ENCODE measurements at places on chromosomes 5 and 9.

GRCh38 chr5:145497052-145497451 lies 338.1 kb downstream of the PRELID2 start:
- no peak for DNase-seq

GRCh38 chr5:36298552-36298951 lies 3.1 kb downstream of the RANBP3L start:
- no peak for DNase-seq

DNA sequence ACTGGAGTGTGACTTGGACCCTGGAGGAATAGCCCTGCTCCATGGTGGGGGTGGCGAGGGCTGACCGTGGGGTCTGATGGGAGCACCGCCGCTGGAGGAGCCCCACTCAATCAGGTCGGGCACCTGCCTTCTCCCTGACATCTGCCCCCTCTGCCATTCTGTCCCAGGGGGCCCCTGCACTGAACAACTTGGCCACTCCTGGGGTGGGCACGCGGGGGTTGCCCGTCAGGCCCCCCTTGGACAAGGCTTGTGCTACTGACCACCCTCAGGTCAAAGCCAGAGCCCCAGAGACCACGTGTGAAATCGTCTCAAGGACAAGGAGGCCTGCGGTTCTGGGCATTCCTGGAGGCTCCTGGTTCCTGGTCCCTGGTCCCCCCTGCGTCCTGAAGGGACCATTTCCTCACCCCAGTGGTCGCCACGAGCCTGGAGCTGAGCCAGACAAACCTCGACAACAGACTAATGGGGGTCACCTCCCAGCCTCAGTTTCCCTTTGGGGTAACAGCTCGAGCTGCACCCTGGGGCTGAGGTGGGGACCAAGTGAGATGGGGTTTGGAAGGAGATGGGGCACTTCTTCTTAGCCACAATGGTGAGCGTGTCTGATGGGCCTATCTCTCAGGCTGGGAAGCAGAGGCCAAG lies 73.4 kb upstream of the RNU6ATAC start:
- no peak for DNase-seq

GRCh38 chr5:73135429-73136054 lies 15.2 kb downstream of the TMEM171 start:
- no peak for DNase-seq

- no peak for DNase-seq
These were observed 177.2 kb upstream of the MAP3K1 start for GRCh38 chr5:56638061-56638621.

GRCh38 chr9:96395964-96396363 lies 12.5 kb upstream of the SLC35D2 start:
- DNase-seq, result no peak

DNA sequence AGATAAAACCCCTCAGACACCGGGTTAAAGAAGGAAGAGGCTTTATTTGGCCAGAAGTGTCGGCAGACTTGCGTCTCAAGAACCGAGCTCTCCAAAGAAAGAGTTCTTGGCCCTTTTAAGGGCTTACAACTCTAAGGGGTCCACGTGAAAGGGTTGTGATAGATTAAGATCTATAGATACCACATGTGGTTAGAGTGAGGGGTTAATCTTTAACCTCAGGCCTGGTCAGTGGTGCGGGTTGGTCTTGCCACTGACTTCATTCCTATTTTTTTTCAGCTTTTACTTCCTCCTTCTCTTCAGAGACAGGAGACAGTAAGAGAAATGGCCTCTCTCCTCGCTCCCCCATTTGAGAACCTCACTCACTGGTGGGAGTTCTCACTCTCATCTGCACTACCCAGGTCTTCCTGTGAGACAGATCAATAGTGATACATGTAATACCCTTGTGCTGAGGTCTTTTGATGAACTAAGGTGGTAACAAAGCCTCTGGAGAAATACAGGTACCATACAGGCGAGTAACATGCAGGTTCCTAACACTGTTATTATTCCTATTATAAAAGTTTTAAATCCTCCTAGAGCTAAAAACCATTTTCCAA lies 52.4 kb upstream of the COX7C start:
- no peak for DNase-seq

- no peak for DNase-seq
These were observed 178.8 kb upstream of the KIF2A start for GRCh38 chr5:62127098-62127736.

DNA sequence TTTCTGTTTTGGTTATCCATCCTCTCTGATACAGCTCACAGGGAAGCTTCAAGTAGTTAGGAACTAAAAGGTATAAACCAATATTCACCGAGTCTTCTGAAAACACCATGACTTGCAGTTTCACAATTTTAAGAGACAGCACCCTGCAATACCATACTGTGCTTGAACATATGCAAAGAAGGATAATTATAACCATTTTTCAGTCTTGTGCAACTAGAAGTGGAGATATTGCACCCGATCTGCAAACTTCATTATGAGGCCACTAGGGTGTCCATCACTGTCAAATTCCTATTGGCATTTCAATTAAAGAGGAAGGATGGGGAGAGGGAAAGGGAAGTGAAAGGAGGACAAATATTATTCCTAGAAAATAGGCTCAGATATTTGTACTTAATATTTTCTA lies 32.4 kb upstream of the CEP120 start:
- DNase-seq, result no peak

GRCh38 chr5:139683295-139684271 lies 35.4 kb downstream of the CXXC5 start:
- DNase-seq, result no peak

GRCh38 chr9:87556039-87556438 lies 58.4 kb downstream of the DAPK1 start:
- DNase-seq, result no peak

DNA sequence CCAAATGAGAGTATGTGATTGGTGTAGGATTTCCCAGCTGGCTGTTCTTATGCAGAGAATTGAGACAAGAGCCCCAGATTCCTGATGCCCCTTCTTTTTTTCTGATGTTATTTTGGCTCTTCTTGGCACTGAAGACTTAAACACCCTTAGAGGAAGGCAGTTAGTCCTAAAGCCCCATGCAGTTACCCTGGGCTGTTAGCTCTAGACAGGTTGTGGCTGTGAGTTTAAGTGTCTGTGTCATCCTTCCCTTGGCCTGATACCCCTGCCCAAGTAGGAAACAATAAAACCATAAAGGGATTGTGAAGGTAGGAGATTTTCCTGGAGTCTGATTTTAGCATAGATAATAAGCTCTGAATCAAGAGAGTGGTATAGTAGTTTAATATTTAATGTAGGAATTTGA lies 13.2 kb downstream of the TNPO1 start:
- DNase-seq, result no peak

- no peak for DNase-seq
These were observed 94.1 kb downstream of the JMY start for GRCh38 chr5:79330071-79330470.

GRCh38 chr5:143055596-143056338 lies 285.6 kb downstream of the ARHGAP26 start:
- DNase-seq, result no peak

GRCh38 chr9:127700594-127701255 lies 6.1 kb upstream of the CFAP157 start:
- DNase-seq, result no peak

- DNase-seq, result no peak
These were observed 60.6 kb upstream of the S1PR3 start for GRCh38 chr9:88930716-88931115.

DNA sequence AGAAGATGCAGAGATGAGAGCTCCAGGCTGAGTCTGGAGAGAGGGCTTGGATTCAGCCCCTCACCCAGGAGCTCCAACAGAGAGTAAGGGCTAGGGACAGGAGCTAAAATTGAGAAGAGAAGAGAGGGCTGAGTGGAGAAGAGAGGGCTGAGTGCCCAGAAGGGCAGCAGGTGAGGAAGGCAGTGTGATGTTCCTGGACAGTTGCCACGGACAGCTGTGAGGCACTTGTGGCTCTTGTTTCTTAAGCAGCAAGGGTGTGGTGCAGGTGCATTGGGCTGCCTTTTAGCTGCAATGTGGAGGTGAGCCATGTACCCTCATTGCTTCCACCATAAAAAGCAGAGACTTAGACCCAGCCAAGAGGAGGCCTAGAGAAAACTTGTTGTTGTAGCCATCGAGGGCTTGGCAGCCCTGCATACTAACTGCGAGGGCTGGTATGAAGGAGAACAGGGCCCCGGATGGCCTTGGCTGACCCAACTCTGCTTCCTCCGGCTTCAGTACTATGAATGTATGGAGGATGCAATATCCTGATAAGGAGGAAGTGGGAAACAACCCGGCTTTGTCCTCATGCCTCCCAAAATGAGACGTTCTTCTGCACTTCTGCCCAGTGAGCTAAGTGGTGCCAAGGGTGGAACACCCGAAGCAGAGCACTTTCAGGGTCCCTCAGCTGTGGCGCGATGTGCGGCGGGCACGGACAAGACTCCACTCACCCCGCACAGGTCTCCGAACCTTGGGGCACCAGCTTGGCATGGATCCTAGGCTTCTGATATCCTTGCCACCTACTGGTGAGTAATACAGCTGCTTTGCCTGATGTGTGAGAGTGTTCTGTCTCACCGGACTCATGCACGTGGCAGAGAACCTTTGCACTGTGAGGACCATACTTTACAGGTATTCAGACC lies 65.2 kb downstream of the LRRC70 start:
- DNase-seq, result no peak

DNA sequence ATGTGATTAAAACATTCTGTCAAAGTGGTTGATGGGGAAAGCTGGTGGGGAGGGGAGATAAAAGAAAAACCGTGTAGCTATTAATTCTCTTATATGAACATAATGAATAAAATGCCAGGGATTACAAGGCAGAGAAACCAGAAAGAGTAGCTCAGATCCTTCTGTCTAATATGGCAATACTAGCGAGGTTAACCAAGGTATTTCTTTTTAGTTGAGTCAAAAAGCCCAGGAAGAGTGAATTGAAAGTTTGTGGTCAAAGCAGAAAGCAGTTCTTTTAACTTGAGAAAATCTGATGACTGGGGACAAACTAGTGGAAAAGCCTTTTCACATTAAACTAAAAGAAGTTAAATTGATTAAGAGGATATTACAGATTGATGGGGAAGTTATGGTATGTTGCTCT lies 76.0 kb downstream of the ERBIN start:
- no peak for DNase-seq

DNA sequence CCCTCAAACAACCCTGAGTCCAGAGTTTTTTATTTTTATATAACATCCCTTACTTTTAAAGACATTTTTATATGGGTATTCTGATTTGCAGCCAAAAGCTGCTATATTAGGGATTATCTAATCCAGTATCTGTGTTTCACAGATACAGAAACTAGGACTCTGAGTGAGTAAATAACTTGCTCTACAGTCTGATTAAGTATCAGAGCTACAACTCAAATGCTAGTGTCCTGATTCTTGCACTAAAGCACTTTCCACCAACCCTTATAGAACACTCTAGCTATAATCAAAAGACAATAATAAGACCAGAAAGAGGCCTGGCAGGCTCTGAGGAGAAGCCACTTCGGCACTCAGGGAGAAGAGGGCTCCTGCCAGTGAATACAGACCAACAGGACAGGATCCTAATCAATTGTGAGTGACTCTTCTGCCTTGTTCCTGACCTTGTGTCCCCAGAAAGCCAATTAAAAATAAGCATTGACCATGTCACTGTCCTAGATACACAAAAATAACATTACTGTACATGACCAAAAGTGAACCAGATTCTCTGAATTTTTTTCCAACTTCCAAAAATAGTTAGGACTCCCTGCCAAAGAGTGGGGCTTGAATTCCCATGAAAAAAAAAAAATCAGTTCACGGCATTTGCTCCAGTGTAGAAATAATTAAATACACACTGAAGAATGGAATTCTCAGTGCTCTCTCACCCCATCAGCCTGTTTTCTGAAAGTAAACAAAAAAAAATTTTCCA lies 63.6 kb upstream of the MAP3K1 start:
- no peak for DNase-seq

DNA sequence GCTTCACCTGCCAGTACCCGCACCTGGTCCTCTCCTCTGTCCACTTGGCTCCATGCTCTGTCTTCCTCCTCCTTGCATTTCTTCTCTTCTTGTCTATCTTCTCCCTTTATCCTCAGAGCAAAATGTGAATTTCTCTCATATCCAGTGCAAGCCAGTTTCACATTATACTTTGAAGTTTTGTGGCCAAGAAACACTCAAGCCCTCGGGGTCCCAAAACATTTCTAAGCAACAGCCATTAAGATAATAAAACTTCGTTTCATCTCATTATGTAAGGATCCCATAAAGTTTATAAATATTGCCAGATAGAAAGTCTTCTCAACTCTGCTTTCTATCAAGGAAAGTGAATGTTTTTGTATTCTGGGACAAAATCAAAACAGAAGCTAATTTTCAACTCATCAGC lies 178.8 kb downstream of the SNX18 start:
- no peak for DNase-seq

DNA sequence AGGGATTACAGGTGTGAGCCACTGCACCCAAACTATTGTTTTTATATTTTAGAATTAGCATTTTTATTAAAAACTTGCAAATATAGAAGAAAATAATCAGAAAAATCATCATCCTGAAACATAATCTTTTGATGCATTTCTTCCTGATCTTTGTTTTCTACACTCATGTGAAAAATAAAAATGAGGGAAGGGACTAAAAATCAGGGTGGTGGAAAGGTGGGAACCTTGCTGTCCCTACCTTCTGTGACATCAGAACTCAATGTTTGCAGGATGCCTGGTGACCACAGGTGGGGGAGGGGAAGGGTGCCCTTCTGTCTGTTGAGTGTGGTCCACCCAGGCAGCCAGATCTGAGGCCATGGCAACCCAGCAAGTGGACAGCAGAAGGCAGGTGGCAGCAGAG lies at the start of gene SMIM23:
SMIM23 (plus strand) TSS at position 301 of the 400 bp plus-strand sequence; CDS start at position 356, 55 bp downstream.
- no peak for DNase-seq

DNA sequence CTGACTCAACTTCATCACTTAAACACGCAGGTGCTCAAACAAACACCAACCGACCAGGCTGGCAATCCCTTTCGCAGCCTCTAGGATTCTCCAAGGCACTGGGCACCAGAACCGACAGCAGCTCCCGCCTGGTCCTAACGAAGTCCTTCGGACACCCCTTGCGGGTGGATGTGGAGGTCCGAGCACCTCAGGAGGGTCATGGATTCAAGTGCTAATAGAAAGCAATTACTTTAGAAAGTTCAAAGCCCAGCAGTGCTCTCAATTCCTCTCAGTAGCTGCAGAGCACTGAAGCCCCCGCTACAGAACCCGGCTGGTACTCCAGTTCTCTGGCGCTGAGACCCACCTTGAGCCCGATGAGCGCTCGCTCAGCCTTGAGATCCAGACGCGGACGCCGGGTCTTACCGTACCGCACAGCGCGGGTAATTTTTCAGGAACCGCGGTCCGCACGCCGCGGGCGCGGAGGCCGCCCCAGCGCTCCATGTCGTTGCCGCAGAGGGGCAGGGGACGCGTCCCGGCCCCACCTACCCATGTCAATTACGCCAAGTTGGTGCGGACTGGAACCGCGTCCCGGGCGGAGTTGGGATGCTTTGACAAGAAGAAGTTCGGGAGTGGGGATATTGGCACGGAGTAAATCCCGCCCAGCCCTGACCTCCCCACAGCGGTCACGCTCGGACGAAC lies 638 bp downstream of the MARCHF3 start:
- peak; percentile 33 for DNase-seq

GRCh38 chr5:35626108-35626507 lies 8.4 kb downstream of the SPEF2 start:
- DNase-seq, result no peak

- no peak for DNase-seq
These were observed 8.3 kb upstream of the SPATA31C1 start for GRCh38 chr9:87909310-87910041.

GRCh38 chr5:137672001-137672400 lies 63.9 kb downstream of the KLHL3 start:
- no peak for DNase-seq

All from activated T-helper 1 cell treated with anti-CD3 and anti-CD28 coated beads, Interleukin-12 subunit alpha, Interleukin-12 subunit beta, Interleukin-2, Interleukin-4 antibody, amounts not matched to agents 30 ng/mL and 10 ng/mL and 1 ng/mL, durations not matched to agents 14 hours and 24 hours and 36 hours (primary cell).